ENCODE measurements at places on chromosomes 2 and 18.

GRCh38 chr18:52090005-52090404 lies 250.0 kb upstream of the DCC start:
- DNase-seq = no peak

DNA sequence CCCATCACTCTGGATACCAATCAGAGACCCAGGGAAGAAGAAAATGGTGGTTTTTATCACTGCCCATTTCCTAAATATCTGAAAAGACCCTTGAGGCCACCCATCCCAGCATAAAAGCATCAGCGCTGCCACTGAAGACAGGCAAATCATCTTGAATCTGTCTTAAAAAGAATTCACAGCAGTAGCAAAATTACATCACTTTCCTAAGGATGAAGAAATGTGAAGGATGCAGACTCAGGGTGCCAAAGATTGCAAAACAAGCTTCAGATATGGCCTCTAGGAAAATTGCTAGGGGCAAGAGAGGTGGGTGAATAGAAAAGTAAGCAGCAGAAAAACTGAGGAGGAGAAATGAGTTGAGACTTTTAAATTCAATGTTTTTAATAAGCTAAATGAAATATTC lies 70.0 kb downstream of the SLC25A12 start:
- DNase-seq = no peak

- no peak for DNase-seq
Measured at GRCh38 chr2:128449226-128450061, 130.8 kb upstream of the HS6ST1 start.

GRCh38 chr2:219658874-219659273 lies 31.4 kb downstream of the SLC4A3 start:
- no peak for DNase-seq

DNA sequence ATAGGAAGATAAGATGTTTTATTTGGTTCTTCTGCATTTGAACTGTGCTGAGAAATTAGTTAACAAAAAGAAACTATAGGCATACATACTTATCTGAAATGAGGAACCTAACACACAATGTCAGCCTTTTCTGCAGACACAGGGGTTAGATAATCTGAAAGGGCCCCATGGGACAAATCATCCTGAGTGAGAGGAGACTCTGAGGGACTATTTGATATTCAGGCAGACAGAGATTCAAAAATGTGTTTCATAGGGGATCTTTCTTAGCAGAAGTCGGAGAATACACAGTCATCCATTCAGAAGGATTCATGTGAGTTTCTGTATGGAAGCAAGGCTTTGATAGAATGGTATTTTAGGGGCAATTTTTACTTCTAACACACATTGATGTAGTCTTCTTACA lies 79.1 kb downstream of the NCKAP5 start:
- no peak for DNase-seq

DNA sequence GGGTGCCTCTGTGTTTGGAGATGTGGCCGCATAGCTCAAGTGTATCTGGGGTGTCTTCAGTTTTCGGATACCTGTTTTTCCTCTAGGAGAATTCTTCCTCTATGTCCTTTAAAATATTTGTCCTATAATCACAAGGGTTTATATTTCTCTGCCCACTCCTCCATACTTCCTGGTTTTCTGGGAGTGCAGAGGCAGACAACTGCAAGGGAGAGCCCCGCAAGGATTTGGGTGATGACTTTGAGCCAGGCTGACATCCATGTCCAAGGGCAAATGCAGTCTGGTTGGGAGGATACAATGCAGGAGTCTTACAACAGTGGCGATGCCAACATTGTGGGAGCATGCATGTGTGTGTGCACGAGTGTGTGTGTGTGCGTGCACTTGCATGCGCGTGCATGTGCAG lies 2.1 kb downstream of the IL1RL1 start:
- no peak for DNase-seq

DNA sequence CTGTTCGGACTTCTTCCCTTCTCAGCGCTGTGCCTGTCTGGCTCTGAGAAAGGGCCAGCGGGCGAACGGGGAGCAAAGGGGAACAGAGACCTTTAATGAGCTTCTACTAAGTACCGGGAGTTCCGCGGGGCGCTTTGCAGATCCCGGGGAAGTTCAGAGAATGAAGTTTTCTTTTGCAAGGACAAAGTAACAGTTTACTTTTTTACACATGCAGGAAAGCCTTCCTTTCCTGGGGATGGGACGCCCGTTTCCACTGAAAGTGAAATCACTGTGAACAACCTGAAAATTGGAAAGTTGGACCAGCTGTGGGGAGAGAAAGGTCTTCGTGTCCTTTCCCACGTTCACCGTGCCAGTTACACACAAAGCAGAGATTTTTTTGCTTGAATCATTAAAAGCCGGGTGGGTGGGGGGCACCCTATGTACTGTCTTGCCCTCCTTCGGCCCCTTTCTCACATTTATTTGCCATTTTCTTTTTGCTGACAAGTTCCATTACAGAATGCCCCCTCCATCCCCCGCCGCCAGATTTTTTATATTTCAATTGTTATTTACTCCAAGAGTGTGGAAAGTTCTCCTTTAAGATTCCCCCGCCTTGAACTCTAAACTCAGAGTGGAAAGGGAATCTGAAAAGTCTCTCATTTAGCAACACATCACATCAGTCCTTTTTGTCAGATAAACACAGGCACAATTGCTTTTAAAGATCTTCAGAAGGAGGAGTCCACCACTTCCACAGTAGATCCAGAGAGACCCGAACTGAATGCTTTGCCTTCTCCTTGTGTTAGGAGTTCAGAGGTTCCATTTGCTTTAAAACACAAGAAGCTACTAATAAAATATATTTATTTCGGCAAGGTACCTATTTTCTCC lies 1.1 kb upstream of the FN1 start:
- DNase-seq = no peak

- no peak for DNase-seq
Measured at GRCh38 chr2:156538083-156538504, 101.9 kb downstream of the GPD2 start.

DNA sequence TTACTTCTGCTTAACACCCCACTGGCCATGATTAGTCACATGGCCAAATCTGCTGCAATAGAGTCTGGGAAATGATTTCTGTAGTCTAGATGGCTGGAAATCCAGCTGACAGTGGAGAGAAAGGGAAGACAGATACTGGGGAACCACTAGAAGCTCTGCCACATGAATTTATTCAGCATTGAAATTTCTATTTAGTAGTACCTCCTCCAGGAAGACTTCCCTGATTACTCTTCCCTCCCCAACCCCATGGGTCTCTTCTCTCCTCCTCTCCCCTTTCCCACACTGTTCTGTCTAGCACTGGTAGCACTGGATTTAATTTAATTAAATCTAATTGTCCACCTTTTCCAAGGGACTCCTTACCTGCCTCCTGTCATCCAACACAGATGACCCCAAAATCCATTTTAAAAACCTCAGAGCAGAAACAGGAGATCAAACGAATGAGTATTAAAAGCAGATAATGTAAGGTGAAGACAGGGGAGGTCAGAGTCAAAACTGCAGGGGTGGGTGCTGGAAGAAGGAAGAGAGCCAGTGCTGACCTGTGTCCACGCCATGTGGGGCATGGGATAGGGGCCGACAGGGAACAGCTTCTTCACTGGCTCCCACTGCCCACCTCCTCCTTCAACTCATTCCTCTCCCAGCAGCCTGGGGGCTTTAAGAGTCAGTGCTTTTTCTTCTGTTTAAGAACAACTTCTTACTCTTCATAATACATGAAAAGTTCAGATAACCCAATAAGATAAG lies 169.2 kb upstream of the HS6ST1 start:
- DNase-seq = no peak

- no peak for DNase-seq
Measured at GRCh38 chr2:20916604-20917286, 93.8 kb upstream of the LDAH start.

Measured in stimulated activated CD4-positive, alpha-beta T cell treated with anti-CD3 and anti-CD28 coated beads, Interleukin-15, amount 100 ng/mL, for 1 hour (primary cell).